Activated naive CD4-positive, alpha-beta T cell treated with anti-CD3 and anti-CD28 coated beads, Interleukin-2, amount 10 ng/mL, durations not matched to agents 7 days and 5 days (primary cell): ENCODE measurements at places on chromosomes 1 and 21.

- DNase-seq: no peak
Measured at GRCh38 chr1:108043707-108044106, 78.7 kb upstream of the VAV3 start.

DNA sequence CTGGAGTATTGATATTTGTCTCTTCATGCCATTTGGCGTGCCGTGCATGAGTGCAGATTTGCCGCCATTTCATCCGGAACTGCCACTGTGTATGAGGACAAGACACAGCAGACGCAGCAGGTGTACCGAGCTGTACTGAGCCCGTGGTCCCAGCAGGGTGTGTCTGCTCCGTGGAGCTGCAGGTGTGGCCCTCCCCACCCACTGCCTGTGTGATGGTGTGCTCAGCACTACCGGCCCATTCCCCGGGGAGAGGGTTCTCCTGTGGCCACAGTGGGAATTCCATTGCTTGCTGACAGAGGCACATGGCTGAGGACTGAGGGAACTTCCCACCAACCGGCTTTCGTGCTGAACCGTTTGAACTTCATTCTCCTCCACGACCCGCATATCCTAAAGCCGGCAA is 34.3 kb upstream of the COL6A1 start:
- DNase-seq: no peak

DNA sequence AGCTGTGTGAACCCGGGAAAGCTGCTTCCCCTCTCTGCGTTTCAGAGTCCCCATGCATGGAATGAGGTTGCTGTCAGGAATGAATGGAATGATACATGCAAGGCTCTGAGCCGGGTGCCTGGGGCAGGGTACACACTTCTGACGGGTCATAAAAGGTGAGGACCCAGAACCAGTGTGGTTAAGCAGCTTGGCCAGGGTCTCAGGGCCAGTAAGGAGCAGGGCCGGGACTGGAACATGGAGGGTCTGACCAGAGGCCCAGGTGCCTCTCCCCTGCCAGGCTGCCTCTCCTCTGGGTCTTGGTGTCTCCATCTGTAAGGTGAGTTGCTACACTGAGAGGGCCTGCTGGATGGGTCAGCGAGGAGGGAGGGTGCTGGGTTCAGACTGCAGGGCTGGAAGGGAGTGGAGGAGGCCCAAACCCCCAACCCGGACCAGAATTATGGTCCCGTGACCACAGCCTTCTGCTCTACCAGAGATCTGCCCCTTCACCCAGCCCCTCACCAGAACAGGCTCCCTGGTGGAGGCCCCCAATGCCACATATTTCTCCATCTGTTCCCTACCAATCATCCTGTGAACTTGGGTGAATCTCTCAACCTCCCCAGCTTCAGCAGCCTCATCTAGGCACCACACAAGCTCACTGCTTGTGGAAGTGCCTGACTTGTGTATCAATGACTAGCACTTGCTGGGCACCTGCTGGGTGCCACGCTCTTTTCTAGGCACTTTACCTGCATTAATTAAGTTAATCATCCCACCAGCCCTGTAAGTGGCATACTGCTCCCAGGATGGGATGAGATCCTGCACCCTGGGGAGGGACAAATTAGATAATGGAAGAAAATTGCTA is 16.2 kb upstream of the LRP8 start:
- DNase-seq: peak; percentile 11

- DNase-seq: no peak
Measured at GRCh38 chr1:172810480-172811175, 151.7 kb downstream of the FASLG start.

GRCh38 chr1:80582980-80583379 is 1217.8 kb upstream of the ADGRL2 start:
- no peak for DNase-seq

- DNase-seq: no peak
Measured at GRCh38 chr1:109722908-109723691, 11.0 kb downstream of the GSTM5 start.

- no peak for DNase-seq
Measured at GRCh38 chr1:196593955-196594354, 14.3 kb downstream of the KCNT2 start.

GRCh38 chr1:14815175-14815877 is 216.8 kb downstream of the KAZN start:
- no peak for DNase-seq

- DNase-seq: no peak
Measured at GRCh38 chr21:45412909-45413611, 8.1 kb downstream of the COL18A1 start.

DNA sequence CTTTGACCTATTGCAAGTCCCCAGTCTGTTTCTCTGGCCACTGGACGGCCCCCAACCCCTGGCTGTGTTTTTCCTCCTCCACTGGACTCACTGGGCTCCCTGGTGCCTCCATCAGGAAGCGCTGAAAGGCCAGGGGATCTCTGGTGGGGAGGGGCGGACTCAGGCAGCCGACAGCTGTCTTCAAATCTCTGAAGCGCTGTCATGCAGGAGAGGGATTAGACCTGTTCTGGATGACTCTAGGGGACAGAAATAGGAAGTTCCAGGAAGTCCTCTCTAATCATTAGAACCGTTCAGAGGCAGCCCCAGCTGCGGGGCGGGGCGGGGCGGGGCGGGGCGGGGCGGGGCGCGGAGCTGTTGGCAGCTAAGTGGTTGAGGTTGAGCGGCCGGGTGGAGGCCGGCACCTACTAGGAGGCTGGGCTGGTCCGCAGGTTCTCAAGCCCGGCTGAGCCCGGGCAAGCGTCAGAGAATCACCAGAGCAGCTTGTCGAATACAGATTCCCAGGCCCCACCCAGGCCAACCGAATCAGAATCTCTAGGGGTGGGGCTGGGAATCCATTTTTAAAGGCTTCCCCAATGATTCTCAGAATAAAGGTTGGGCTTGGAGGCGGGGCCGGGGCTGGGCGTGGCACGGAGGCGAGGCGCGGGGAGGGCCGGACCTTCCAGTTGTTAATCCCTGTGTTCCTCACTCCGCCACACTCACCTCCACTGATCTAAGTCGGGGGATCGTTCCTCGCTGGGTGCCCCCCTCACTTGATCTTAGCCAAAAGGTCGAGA is 11.4 kb upstream of the PHLDA3 start:
- DNase-seq: peak; percentile 79

- peak; percentile 62 for DNase-seq
Measured at GRCh38 chr1:12345350-12346217, 115.8 kb downstream of the VPS13D start.

- peak; percentile 56 for DNase-seq
Measured at GRCh38 chr1:24641646-24642151, 1.4 kb upstream of the SRRM1 start.

DNA sequence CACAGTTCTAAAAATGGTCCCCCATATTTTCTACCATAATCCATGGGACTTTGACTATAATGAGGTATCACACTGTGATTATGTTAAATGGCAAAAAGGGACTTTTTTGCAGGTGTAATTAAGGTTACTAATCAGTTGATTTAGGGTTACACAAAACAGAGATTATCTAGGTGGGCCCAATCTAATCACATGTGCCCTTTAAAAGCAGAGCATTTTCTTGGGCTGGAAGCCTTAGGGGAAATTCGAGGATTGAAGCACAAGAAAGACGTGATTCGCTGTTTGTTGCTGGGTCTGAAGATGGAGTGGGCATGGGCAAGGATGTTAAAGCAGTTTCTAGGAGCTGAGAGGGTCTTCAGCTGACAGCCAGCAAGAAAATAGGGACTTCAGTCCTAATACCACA is 13.4 kb downstream of the RAVER2 start:
- no peak for DNase-seq

DNA sequence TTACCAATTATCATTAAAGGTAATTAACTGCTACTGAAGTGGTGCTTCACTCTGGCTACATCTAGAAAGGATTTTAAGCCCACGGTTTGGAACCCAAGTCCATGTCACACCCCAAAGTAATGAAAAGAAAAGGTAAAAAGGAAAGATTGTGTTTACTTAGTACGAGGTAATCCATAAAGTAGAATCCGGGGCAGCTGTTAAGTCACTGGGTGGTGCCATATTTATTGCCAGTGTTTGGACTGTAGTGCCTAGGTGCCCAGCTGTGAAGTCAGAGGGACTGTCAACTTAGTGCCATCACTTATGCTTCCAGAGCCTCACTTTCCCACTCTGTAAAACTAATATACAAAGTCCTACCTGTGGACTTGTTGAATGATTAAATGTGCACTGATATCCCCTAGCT is 52.2 kb upstream of the GRHL3 start:
- no peak for DNase-seq

DNA sequence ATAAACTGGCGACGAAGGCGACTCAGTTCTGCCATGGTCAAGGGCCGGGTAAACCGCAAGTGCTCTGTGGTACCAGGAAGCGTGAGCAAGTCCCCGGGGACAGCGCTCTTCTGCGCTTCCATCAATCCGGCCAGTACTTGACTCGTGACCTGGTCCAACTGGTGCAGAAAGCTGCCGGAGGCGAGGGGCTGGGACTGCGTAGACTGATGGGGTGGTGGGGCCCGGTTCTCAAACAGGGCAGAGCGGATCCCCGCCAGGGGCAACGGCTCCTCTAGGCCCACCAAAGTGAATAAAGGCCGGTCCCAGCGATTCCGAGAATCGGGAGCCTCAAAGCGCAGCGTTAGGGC is 852 bp downstream of the KTI12 start:
- peak; percentile 39 for DNase-seq

DNA sequence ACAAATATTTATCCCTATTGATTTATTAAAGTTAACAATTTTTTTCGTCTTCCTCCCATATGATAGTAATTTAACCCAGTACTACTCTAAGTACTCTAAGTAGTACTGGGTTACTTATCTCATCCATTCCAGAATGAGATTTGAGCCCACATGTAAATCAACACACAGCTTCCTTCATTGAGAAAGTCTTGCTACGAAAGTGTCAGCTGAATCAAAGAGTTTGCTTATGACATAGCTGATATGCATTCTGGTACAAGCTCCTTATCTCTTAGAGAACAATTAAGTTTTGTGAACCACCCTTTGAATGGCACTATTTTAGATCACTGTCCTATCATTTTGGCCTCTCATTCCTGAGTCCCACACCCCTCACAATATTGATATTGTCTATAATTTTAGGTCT is 2.4 kb upstream of the SLC44A3 start:
- no peak for DNase-seq

- no peak for DNase-seq
Measured at GRCh38 chr21:46606427-46606813, 1.5 kb upstream of the S100B start.

DNA sequence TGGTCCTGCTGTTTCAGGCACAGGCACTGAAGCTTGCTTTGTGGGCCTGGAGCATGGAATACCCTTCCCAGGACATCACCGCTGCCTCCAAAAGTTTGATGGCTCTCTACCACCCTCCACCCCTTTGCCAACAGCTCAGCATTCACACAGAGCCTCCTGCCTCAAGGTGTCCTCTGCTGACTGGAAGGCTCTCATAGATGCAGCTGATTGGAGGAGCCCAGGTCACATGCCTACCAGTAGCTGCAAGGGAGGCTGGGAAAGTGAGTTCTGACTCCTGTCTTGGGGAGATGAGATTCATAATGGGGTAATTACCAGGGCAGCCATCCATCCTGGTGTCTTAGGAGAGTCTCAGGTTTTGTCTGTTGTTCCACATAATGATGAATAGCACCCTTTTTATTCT is 124.8 kb upstream of the GRIK3 start:
- no peak for DNase-seq

GRCh38 chr1:216142921-216143320 is 280.3 kb downstream of the USH2A start:
- no peak for DNase-seq

- DNase-seq: no peak
Measured at GRCh38 chr1:174902531-174903099, 97.1 kb upstream of the CACYBP start.

- DNase-seq: peak; percentile 43
Measured at GRCh38 chr1:32266921-32267591, 16.0 kb downstream of the LCK start.

GRCh38 chr1:226404063-226404903 is 3.6 kb downstream of the PARP1 start:
- DNase-seq: no peak

- no peak for DNase-seq
Measured at GRCh38 chr1:246064891-246065290, 442.2 kb downstream of the SMYD3 start.

DNA sequence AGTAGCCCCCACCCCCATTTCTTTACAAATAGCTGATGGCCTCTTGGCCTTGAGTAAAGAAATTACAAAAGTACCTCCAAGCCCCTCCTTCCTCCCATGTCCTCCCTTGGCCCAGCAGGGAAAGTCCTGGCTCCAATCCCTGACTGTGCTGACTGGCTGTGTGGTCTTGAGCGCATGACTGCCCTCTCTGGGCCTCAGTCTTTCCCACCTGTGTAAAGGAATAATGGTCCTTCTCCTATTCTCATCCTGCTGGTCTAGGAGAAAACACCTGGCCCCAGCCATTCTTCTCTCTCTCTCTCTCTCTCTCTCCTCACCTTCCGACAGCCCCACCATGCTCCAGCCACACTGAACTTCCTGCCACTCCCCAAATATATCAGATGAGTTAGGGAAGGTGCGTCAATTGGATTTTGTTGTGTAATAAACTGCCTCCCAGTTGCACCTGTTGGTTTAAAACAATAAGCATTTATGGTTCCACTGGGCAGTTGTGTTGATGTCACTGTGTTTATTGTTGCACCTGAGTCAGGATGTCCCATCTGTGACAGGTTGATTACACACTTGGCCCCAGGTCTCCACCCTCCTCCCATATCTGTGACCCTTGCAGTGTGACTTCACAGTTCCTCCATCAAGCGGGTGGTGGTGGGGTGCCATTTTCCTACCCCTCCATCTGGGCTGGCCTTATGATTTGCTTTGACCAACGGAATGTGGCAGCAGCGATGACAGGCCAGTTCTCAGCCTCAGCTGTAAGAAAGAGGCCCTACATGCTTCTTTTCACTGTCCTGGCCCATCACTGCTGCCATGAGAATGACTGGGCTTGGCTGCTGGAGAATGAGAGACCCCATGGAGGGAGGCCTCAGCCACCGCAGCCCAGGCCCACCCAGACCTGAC is 22.3 kb upstream of the LRP8 start:
- DNase-seq: peak; percentile 12

GRCh38 chr1:81254068-81254467 is 546.7 kb upstream of the ADGRL2 start:
- DNase-seq: no peak

GRCh38 chr1:61182049-61182448 is 99.7 kb downstream of the NFIA start:
- DNase-seq: no peak

GRCh38 chr21:32328595-32328994 is 29.9 kb downstream of the MRAP start:
- DNase-seq: no peak

- no peak for DNase-seq
Measured at GRCh38 chr1:41331546-41331917, 29.7 kb upstream of the FOXO6 start.

- DNase-seq: no peak
Measured at GRCh38 chr1:187413405-187414169, 584.8 kb downstream of the PLA2G4A start.
